Ureter (tissue), 1 donor: ENCODE measurements at places on chromosomes 6 and 20. TPM values are rescaled to one million over a fixed set of nuclear protein-coding genes. Genes with fewer than 3 reads are reported as not detected.

DNA sequence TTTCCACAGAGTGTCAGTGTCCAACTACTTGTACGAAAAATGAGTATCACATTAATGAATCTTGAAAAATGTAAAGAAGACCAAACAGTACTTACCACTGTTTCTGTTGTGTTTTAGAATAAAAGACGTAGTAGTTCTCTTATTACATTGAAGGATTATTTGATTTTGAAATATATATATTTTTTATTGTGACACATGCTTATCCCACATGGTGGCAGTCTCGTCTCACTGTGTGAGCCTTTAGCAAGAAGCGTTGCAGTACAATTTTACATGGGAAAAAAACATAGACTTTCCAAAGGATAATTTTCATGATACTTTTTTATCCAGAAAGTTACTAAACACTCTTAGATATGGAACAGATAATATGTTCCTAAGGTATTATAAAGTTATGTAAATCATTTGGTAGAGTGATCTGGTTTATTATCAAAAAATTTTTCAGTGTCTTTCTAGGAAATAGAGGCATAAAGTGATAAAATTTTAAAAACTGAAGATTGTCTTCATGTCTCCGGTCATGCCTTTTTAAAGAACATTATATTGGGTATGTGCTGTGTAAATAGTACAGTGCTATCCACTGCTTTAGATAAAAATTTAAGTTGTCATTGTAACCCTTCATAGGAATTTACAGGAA, 117.5 kb upstream of the SAMD5 start:
- no peak for DNase-seq

GRCh38 chr6:124671324-124671723, 290.9 kb upstream of the RNF217 start:
- no peak for DNase-seq

DNA sequence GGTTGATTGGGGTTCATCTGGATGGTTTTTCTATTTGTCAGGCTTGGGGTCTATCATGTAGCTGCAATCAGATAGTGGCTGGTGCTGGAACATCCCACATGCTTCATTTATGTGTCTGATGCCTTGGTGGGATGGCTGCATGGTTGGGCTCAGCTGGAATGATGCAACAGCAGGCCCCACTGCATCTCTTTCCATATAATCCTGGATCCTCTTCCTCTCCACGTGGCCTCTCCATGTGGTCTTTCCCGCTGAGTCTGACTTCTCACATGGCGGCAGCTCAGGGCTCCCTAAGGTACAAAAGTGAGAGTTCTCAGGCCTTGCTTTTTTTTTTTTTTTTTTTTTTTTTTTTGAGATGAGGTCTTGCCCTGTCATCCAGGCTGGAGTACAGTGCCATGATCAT, 65.0 kb upstream of the SUPT3H start:
- DNase-seq: no peak

Gene ID4
- 32.5 TPM for total RNA-seq

- DNase-seq: no peak
These were observed 38.7 kb upstream of the TFAP2A start for GRCh38 chr6:10453596-10453995.

Gene SLC35A1
- total RNA-seq: 35.3 TPM

DNA sequence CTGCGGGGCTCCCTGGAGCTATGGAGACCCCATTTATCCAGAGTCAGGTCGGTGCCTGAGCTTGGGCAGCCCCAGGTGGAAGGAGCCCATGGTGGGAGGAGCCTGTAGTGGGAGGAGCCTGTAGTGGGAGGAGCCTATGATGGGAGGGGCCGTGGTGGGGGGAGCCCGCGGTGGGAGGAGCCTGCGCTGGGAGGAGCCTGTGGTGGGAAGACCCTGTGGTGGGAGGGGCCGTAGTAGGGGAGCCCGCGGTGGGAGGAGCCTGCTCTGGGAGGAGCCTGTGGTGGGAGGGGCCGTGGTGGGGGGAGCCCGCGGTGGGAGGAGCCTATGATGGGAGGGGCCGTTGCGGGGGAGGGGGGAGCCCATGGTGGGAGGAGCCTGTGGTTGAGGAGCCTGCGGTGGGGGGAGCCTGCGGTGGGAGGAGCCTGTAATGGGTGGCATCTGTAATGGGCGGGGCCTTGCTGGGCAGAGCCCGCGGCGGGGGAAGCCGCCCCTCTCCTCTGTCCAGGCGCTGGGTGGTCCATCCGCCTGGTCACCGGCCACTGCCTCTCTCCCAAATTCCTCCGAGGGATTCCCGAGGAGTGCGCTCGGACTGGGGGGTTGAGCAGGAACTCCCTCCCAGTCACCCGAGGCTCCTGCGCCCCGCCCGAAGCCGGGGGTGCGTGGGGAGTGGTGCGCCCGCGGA, 567 bp upstream of the FNDC11 start:
- peak; percentile 92 for DNase-seq
